Chondrocyte (in vitro differentiated cells): ENCODE measurements at places on chromosomes 3 and 15. TPM values are rescaled to one million over a fixed set of nuclear protein-coding genes. Genes with fewer than 3 reads are reported as not detected.

UBE2E2 gene
- total RNA-seq: 70.4 to 85.2 TPM (median 74.5 TPM) in 3 replicates

SAXO2 gene
- total RNA-seq: 0.90 to 5.1 TPM (median 1.0 TPM) in 3 replicates

CHAC1 gene
- 2.8 to 78.5 TPM (median 77.6 TPM) in 3 replicates for total RNA-seq

FBLN2 gene
- total RNA-seq: 284 to 413 TPM (median 394 TPM) in 3 replicates

ADGRG7 gene
- total RNA-seq: not detected in 3 replicates

EXD1 gene
- total RNA-seq: not detected in 3 replicates

KLF15 gene
- total RNA-seq: 0.41 to 1.8 TPM (median 1.3 TPM) in 3 replicates

GORASP1 gene
- 52.8 to 60.9 TPM (median 54.2 TPM) in 3 replicates for total RNA-seq

GRCh38 chr3:139353920-139354556 is 10.2 kb downstream of the MRPS22 start:
- peaks cover 4% of the 10 kb centered on the region for H3K4me1 ChIP-seq
- DNase-seq: no peak
- H3K36me3 ChIP-seq: peaks cover 50% of the 10 kb centered on the region
- H3K4me3 ChIP-seq: no peak overlapping the region

GRCh38 chr3:138051947-138052802 is 42.2 kb downstream of the CLDN18 start:
- H3K4me3 ChIP-seq: no peak overlapping the region
- peaks cover 6% of the 10 kb centered on the region for H3K4me1 ChIP-seq
- DNase-seq: no peak
- H3K27me3 ChIP-seq: no peaks in the 10 kb centered on the region
- H3K27ac ChIP-seq: no peak overlapping the region
- H3K36me3 ChIP-seq: peaks cover 14% of the 10 kb centered on the region

- H3K36me3 ChIP-seq: no peaks in the 10 kb centered on the region
- H3K27me3 ChIP-seq: no peaks in the 10 kb centered on the region
- H3K27ac ChIP-seq: no peak overlapping the region
- DNase-seq: no peak
- no peak overlapping the region for H3K4me3 ChIP-seq
Observed at GRCh38 chr3:64924961-64925360, 237.2 kb upstream of the ADAMTS9 start.

- DNase-seq: no peak
- H3K4me1 ChIP-seq: no peaks in the 10 kb centered on the region
- no peak overlapping the region for H3K27ac ChIP-seq
- H3K27me3 ChIP-seq: no peaks in the 10 kb centered on the region
Observed at GRCh38 chr3:146888176-146888575, 283.0 kb upstream of the PLSCR5 start.

- no peaks in the 10 kb centered on the region for H3K27me3 ChIP-seq
- H3K4me3 ChIP-seq: no peak overlapping the region
- peaks cover 42% of the 10 kb centered on the region for H3K36me3 ChIP-seq
- DNase-seq: no peak
Observed at GRCh38 chr3:43343185-43343584, 56.8 kb downstream of the SNRK start.

GRCh38 chr3:173044998-173045397 is 96.0 kb downstream of the SPATA16 start:
- no peak overlapping the region for H3K27ac ChIP-seq
- H3K4me3 ChIP-seq: no peak overlapping the region
- H3K27me3 ChIP-seq: peaks cover 16% of the 10 kb centered on the region
- no peak for DNase-seq
- H3K4me1 ChIP-seq: no peaks in the 10 kb centered on the region

GRCh38 chr3:99551520-99551919 is 86.9 kb upstream of the COL8A1 start:
- H3K4me1 ChIP-seq: peaks cover 34% of the 10 kb centered on the region
- H3K27me3 ChIP-seq: no peaks in the 10 kb centered on the region
- no peak overlapping the region for H3K4me3 ChIP-seq
- H3K36me3 ChIP-seq: no peaks in the 10 kb centered on the region
- no peak for DNase-seq
- no peak overlapping the region for H3K27ac ChIP-seq
